Stimulated activated CD4-positive, alpha-beta T cell treated with anti-CD3 and anti-CD28 coated beads, TNF-alpha, amount 100 ng/mL, for 4 hours (primary cell): ENCODE measurements at places on chromosomes 7 and 10.

GRCh38 chr10:50421026-50421719 lies 169.9 kb upstream of the ASAH2 start:
- no peak for DNase-seq

GRCh38 chr7:64874114-64874513 lies 29.0 kb upstream of the ZNF273 start:
- DNase-seq: no peak

- DNase-seq: no peak
These were observed 80.4 kb downstream of the EGFR start for GRCh38 chr7:55099066-55099820.

DNA sequence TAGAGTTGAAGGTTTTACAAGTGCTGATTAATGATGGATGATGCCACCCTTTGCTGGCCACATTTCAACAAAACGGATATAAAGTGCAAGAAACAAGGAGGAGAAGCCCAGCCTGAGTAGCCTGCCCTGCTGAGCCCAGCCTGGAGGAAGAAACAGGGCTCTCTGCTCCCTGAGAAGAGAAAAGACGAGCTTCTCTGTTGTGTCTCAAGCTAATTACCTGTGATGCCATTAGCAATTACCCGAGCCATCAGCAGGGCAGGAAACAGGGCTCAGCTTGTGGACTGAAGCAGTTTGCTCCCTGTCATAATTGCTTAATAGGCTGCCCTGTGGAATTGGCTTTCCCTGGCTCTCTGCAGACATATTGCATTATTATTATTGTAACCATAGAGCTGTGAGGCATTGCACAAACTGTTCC lies 709.3 kb upstream of the AUTS2 start:
- DNase-seq: no peak

DNA sequence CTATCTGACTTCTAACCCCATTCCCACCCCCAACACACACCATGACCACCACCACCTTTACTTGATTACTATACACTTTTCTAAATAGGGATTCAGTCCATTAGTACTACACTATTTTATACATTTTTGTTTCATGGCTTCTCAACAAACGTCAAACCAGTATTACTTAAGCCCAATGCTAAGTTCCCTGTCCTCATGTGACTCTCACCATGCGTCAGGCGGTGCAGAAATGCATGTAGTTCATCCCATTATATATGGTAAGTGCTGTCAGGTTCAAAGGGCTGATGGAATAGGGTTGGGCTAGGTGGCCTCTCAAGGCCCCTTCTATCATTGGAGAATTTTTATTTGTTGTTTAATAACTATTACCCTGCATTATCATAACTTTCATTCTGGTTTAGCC lies 19.5 kb upstream of the VPS41 start:
- no peak for DNase-seq

DNA sequence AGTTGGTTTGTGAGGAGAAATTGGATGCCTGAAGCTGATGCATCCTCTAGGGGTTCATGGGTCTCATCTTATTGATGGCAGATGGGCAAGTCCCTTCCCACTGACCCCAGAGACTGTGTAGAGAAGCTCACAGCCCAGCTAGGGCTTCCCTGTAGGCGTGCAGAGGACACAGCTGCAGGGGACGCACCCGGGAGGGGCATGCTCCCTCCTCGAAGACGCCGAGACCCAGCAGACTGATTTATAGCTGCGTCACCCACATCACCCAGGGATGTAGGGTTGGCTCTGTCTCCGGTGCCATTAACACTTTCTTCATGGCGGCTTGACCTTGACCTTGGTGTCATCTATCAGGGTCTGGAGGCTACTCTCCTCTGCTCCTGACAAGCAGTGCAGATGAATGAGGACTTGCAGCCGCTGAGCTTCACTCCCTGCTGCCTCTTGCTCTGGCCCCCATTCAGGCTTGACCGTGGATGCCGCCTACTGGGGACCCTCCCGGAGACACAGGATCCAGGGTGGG lies 549.7 kb downstream of the TCERG1L start:
- DNase-seq: no peak

DNA sequence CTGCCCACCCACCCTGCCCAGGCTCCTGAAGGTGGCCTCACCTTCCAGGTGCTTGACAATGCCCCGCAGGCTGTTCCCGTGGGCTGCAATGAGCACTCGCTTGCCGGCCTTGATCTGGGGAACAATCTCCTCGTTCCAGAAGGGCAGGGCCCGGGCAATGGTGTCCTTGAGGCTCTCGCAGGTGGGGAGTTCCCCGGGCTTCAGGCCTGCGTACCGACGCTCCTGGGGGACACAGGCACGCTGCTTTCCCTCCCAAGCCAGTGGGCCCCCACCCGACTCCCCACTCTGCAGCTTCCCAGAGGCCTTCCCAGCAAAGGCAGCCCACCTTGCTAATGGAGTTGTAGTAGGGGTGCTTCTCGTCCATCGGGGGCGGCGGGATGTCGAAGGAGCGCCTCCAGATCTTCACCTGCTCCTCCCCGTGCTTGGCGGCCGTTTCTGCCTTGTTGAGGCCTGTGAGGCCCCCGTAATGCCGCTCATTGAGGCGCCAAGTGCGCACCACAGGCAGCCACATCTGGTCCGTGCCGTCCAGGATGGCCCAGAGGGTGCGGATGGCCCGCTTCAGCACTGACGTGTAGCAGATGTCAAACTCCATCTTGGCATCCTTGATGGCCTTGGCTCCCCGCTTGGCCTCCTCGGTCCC lies 456 bp downstream of the PGAM2 start:
- no peak for DNase-seq

DNA sequence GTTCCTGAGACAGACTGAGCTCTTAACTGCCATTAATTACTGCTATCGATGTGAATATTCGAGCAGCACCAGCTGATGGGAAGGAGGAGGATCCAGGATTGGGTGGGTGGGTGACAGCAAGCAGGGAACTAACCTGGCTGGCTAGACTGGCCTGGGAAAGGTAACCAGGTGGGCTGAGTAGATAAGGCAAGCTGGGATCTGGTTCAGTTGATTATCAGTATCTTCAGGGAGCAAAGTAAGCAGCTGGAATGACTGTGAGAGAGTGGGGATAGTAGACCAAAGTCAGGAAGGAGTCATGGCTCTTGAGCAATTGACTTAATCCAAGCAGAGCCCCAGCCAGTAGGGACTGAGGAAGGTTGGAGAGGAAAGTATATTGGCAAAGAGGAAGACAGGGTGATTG lies 46.9 kb upstream of the KMT2E start:
- DNase-seq: no peak

DNA sequence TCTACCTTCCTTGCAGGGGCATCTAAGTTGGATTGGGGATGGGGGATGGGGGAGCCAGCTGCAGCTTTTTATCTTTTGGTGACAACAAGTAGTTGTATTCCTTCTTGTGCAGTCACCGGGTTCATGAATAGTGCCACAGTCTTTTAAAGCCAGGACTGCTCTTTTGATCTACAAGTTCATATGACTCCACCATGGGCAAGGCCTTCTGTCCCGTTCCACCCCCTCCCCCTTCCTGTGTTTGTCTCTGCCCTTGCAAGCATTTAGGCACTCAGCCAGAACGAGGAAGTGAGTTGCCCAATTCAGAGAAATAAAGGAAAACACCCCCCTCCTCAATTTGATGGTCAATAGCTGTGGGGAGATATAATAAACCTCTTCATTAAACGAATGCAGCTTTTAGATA lies 44.8 kb upstream of the EGR2 start:
- DNase-seq: no peak

GRCh38 chr7:24756545-24757352 lies 515 bp downstream of the GSDME start:
- no peak for DNase-seq

- DNase-seq: no peak
These were observed 584.9 kb downstream of the TNS3 start for GRCh38 chr7:46996972-46997371.

DNA sequence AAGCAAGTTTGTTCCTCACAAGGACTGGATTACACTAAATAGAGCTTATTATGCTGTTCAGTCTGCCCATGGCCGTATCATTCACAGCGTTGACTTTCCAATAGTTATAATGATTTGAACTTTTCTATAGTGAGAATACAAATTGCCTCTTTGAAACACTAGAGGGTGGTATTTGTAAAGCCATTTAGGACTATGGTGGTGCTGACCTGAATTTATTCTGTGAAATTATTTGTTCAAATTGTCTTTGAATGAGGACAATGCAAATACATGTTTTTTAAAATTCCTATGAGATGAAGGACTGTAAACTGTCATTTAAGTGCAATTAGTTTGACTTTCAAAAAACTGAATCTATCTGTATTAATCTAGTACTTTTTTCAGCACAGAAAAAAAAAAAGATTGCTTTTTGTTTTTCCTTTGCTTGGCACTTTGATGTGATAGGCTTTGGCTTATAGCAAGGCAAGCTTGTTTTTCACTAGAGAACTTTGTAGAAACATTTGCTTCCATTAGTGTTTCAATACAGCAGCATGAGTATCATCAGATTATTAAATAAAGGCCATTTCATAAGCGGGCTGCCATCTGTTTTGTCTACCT lies 122.7 kb upstream of the TMEM229A start:
- no peak for DNase-seq

GRCh38 chr7:139479620-139480019 lies 3.9 kb downstream of the KLRG2 start:
- DNase-seq: no peak

- no peak for DNase-seq
These were observed 355.9 kb upstream of the C7orf33 start for GRCh38 chr7:148234715-148235114.

- DNase-seq: no peak
These were observed 10.3 kb downstream of the TACC2 start for GRCh38 chr10:121999301-121999700.

- DNase-seq: no peak
These were observed 1.6 kb downstream of the TCF7L2 start for GRCh38 chr10:112951359-112952281.

- DNase-seq: no peak
These were observed 1.5 kb downstream of the IL6 start for GRCh38 chr7:22728401-22729029.

DNA sequence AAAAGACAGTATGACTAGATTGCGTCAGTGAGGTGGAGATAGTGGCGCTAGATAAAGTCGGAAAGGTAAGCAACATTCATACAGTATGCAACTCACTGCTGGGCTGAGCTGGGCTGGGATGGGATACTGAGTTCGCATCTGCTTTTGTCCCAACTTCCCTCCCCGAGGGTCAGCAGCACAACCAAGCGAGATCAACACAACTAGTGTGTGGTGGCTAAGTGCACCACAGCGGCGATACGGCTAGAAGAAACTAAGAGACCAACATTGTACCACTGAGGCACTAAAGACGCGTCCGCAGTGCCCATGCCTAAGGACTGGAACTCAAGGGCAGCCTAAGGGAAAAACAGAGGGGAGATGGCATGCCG lies 467 bp downstream of the EXOSC1 start:
- DNase-seq: no peak

- DNase-seq: no peak
These were observed 1.2 kb downstream of the SUFU start for GRCh38 chr10:102504976-102505300.

- no peak for DNase-seq
These were observed 235.4 kb upstream of the MYO3A start for GRCh38 chr10:25698638-25699037.

- no peak for DNase-seq
These were observed 195.2 kb downstream of the DOCK4 start for GRCh38 chr7:112010994-112011393.

DNA sequence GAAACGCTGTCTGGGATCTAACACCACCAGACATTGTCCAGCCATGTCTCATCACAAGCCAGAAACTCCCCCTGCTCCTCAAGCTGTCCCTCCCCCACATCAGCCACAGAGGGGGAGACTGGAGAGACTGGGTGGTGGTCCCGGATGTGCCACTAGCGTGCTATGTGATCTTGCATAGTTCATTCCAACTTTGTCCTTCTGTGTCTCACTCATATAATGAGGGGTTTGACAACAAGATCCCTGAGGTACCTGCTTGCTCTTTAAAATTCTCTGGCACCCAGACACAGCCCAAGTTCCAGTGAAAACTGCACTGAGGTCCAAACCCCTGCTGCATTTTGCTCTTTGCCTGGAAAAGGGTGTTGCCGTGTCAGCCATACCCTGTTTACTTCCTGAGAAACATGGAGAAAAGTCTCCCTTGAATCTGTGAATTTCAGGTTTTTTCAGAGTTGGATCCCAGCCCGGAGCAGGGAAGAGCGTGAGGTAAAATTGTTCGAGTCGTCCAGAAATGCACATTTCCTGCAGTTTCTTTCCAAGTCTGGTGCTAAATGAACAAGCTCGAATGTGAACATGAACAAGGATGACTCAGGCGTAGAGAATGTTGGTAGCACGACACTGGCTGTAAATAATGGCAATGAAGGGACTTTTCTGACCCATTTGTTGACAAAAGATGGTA lies 156.6 kb downstream of the CCDC3 start:
- DNase-seq: no peak
